ENCODE measurements at places on chromosomes 1 and 21.

- DNase-seq, result no peak
These were observed 46.2 kb downstream of the MACF1 start for GRCh38 chr1:39250460-39251240.

- no peak for DNase-seq
These were observed 37.8 kb upstream of the GBP5 start for GRCh38 chr1:89310505-89310904.

GRCh38 chr1:108933944-108934343, 29.3 kb downstream of the CLCC1 start:
- DNase-seq, result no peak

GRCh38 chr1:229664133-229664689, 38.2 kb downstream of the URB2 start:
- no peak for DNase-seq

DNA sequence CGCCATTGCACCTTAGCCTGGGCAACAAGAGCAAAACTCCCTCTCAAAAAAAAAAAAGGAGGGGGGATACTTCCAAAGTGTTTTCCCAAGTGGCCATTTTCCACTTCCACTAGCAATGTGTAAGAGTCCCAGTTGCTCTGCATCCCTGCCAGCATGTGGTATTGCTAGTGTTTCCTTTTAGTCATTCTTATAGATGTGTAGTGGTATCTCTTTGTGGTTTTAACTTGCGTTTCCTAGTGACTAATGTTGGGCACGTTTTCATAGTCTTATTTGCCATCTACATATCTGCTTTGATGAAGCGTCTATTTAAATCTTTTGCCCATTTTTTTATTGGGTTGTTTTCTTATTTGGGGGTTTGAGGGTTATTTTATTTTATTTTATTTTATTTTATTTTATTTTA, 31.1 kb downstream of the INAVA start:
- no peak for DNase-seq

DNA sequence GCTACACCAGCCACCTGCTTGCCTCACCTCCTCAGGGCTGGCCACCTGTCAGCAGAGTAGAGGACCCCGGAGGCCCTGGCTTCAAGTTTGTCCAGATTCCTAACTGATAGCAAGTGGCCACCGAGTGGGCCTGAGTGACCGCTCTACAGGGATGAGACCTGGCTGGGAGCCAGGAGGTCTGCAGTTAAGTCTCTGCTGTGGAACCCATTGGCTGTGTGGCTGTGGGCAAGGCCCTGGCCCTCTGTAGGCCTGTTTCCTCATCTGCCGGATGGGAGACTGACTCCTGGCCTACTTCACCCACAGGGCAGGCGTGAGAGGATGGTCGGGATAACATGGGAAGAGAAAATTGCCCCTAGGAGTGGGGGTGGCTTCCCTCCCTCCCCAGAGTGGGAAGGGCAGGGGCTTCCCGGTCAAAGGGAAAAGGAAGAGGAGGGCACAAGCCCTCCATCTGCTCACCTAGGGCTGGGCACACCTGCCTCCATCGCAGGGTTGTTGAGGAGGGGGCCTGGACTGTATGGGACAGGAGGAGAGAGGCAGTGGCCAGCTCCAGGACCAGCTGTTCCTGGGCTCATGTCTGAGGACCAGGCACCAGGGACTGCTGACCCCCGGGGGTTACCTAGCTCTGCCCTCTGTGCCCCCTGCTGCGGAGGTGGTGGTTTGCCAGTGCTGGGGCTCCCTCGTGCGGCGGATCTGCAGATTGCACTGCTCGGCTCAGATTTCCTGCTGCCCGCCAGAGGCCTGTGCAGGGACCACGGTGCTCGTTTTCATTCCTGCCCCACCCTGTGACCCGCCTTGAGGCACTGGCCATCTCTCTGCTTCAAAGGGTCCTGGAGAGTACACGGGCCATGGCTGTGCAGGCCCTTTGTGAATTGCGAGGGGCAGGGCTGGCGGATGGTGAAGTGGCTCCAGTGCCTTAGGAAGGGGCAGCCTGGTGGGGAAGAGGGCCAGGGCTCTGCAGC, 9.1 kb upstream of the MTFR1L start:
- peak; percentile 81 for DNase-seq

DNA sequence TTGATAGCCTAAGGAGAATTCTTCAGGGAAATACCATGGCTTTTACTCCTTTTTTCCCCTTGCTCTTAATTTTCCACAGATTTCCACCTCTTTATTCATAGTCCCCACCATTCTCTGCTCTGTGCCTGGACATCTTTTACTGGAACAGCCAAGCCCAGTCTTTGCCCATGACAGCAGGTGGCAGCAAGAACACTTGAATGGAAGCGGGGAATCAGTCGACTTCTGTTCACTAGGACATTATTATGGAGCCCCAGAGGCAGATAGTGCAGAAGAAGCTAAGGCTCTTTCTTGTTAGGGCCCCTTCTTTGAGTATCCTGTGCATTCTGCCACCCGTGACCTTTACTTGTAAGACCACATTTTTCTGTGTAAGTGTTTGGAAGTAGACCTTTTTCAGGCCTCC, 6.3 kb downstream of the OR14I1 start:
- DNase-seq, result peak; percentile 37

DNA sequence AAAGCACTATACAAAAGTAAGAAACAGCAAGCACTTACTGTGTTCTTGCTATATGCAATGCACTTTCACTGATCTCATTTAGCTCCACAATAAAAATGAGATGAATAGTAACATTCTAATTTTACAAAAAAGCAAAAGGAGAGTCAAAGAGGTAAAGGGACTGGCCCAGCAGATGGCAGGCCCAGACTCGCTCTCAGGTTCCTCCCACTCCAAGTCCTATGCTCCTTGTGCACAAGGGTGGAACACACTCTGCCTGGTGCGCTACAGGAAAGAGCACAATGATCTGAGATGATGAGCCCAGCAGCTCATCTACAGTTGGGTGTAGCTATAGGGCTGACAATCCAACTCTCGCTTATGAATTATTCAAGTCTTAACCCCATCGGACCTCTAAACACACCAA, 94.1 kb upstream of the LYST start:
- DNase-seq, result no peak

DNA sequence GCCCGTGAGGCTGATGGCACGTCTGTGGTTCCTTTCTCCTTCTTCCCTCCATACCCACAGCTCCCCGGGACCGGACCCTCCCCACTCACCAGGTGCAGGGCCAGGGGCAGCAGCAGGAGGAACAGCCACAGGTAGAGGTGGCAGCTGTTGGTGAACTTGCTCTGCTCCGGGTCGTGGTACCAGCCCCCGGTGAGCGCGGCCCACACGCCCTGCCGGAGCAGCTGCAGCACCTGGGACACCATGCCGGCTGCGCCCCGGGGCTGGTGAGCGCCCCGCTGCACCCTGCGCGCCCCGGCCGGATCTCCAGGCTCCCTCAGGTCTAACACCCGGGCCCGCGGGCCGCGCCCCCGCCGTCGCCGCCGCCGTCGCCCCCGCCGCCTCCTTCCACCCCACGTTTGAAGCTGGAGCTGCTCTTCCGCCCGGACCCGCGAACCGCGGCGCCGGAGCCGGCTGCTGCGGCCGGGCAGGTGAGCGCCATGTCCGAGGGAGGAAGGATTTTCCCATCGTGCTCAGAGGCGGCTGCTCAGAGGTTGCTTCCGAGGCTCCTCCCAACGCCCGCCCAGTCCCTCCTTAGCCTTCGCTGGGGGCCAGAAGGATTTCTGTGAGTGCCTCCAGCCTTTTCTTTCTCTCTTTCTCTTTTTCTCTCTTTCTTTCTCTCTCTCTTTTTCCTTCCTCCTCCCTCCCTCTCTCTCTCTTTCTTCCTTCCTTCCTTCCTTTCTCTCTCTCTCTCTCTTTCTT, at the start of gene PCNX2:
PCNX2 (minus strand) TSS at position 489 of the 738 bp plus-strand sequence; CDS start at position 242, 247 bp downstream.
- DNase-seq, result peak; percentile 59

DNA sequence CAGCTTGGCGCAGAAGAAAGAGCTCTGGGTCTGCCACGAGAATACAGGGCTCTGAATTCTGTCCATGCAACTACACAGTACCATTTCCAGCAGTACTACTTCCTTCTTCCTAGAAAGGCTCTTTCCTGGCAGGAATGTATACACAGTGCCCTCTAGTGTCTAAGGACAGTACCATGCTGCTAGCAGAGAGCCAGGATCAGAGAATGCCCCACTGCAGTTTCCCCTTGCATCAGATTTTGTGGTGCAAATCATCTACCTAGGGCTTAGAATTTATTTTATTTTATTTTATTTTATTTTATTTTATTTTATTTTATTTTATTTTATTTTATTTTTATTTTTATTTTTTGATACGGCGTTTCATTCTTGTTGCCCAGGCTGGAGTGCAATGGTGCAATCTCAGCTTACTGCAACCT, 50.8 kb downstream of the PAX7 start:
- DNase-seq, result peak; percentile 54

DNA sequence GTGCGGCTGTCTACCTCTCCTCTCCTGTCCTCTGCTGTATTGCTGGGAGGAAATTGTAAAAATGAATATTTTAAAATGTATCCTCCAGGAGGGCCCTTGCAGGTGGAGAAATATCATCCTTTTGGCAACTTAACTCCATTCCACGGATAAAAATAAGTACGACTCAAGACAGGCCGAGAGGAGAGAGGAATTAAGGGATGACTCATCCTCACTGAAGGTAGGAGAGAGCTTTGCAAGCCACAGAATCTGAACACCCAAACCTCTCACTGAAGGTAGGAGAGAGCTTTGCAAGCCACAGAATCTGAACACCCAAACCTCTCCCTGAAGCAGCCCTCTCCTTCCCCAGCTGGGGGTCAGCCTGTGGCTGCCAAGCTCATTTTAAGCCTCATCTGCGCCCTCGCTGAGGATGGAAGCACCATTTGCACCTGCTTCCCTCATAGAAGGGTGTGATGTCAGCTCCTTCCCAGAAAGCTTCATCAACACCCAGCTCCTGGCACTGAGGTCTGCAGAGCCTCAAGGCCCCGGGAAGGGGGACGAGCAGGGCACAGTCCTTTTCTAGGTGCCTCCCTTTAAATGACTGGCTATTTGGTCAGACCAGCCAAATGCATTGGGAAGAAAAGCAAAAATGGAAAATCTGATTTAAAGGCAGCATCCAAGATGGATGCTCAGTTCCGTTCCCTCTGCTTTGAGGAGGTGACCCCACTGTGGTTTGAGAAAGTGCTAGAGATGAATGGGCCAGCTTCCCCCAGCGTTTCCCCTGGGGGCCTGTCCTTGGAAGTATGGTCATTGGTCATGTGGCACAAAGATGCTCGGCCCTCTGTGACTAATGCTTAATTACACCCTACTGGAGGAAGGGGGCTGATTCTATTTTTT, 12.9 kb upstream of the SELENON start:
- no peak for DNase-seq

DNA sequence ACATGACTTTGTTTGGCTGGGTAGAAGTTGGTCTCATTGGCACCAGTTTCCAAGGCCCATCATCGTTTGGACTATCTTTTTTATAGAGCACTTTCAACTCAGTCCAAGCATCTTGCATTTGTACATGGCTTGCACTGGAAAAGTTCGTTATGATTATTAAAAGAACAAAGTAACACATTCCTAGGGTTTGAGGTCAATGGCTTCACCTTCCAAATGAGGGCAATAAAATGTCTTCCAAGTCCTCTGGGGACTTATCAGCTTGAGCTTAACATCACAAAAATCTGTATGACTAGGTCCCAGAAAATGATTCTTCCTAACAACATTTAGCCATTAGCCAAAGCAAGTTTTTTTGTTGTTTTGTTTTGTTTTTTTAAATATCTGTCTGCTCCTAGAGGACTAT, 610.8 kb downstream of the LMO4 start:
- DNase-seq, result no peak

GRCh38 chr1:91851130-91852010, 34.6 kb downstream of the TGFBR3 start:
- DNase-seq, result no peak

- DNase-seq, result no peak
These were observed 120.0 kb upstream of the ZC3H11B start for GRCh38 chr1:219732814-219733491.

- DNase-seq, result peak; percentile 99
These were observed 20.7 kb upstream of the CLIC4 start for GRCh38 chr1:24724345-24725208.

GRCh38 chr1:208778417-208778816, 534.2 kb upstream of the PLXNA2 start:
- DNase-seq, result no peak

GRCh38 chr1:162253790-162254189, 122.9 kb downstream of the SPATA46 start:
- no peak for DNase-seq

DNA sequence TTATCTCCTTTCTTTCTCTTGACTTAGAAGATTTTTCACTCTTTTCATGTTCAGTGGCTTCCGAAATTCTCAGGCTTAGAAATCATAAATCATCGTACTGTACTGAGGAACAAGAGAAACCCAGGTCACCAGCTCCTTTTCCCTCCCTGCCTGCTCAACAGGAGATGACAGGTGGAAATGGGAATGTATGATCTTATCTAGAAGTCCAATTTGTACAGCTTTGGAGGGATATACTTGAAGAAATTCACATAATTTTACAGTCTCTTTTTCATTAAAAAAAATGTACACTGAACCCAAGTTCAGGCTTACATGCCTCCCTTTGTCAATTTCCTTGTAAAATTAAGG, 11.7 kb downstream of the EVA1C start:
- no peak for DNase-seq

GRCh38 chr1:192880231-192880630, 71.4 kb downstream of the RGS2 start:
- DNase-seq, result no peak

- no peak for DNase-seq
These were observed 697.8 kb downstream of the LRRIQ3 start for GRCh38 chr1:73500154-73500553.

- DNase-seq, result no peak
These were observed 54.2 kb upstream of the EPS8L3 start for GRCh38 chr1:109817881-109818270.

- no peak for DNase-seq
These were observed 45.7 kb downstream of the ZC3H11B start for GRCh38 chr1:219566951-219567947.

GRCh38 chr1:245434280-245434679, 279.5 kb downstream of the KIF26B start:
- no peak for DNase-seq

DNA sequence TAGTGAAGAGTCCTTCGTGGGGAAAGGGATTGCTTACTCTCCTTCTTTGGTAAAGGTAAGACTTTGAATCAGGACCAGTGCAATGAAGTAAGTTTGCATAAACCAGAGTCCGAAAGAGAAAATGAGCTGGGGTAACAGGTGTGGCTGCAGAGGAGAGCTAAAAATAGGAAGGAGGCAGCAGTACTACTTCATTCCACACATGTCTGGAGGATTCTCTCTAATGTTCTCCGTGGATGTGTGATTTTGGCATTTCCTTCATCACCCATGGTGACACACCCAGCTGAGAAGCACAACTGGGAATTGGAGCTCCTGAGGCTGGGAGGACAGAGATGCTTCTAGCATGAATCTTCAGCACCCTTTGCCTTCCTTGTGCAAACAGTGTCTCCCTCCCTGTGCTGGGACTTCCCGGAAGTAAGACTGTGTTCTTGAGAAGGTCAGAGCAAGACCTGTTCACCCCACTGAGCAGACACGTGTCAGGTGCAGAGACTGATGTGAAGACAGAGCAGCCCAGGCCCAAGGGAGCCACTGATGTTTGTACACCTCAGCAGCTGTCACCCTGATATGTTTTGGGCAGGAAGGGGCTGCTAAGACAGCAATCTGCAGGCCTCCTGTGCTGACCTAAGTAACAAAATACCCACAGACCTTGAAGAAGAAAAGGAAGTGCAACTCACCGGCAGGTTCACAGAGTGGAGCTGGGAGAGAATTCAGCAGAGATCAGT, 13.3 kb downstream of the FCRL1 start:
- DNase-seq, result no peak

All from HuH-7 (cell line).